Right ventricle myocardium superior (tissue), 1 donor: ENCODE measurements at places on chromosomes 5 and 9. TPM values are rescaled to one million over a fixed set of nuclear protein-coding genes. Genes with fewer than 3 reads are reported as not detected.

Gene NUDT12
- total RNA-seq: 11.6 TPM

Gene JAK2
- 12.7 TPM for total RNA-seq

Gene RPL35
- 621 TPM for total RNA-seq

Gene TPPP
- total RNA-seq: 39.7 TPM

Gene TRIP13
- total RNA-seq: 0.48 TPM

Gene S1PR3
- total RNA-seq: 28.2 TPM

Gene POU5F2
- 0.24 TPM for total RNA-seq

Gene GPR21
- not detected for total RNA-seq

Gene ANXA6
- 202 TPM for total RNA-seq

Gene CCNO
- total RNA-seq: not detected

Gene SOHLH1
- not detected for total RNA-seq

Gene PDE4D
- 30.2 TPM for total RNA-seq

Gene ALDOB
- total RNA-seq: 0.56 TPM

Gene PCDHGC5
- 3.0 TPM for total RNA-seq

Gene STC2
- 9.6 TPM for total RNA-seq

Gene EQTN
- not detected for total RNA-seq

Gene CEP72
- total RNA-seq: 1.7 TPM

Gene SGCD
- 81.5 TPM for total RNA-seq
